ENCODE measurements at places on chromosomes 4 and X. TPM values are rescaled to one million over a fixed set of nuclear protein-coding genes. Genes with fewer than 3 reads are reported as not detected.

DNA sequence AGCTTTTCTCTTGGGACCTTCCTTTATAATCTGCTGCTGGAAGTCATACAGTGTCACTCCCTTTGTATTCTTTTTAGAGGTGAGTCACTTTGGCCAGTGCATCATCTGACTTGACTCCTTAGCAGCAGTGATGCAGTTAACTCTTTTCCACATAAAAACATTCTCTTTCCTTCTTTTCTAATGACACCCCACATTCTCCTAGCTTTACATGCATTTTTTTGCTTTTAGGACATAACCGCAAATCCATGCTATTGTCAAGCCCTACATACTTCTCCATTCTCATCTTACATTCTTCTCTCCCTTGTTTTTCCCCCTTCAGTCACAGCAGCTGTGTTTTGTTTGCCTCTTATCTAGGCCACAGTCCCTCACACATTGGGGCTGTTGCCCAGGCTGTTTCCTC is 55.1 kb downstream of the ZNF330 start:
- DNase-seq, result no peak

DNA sequence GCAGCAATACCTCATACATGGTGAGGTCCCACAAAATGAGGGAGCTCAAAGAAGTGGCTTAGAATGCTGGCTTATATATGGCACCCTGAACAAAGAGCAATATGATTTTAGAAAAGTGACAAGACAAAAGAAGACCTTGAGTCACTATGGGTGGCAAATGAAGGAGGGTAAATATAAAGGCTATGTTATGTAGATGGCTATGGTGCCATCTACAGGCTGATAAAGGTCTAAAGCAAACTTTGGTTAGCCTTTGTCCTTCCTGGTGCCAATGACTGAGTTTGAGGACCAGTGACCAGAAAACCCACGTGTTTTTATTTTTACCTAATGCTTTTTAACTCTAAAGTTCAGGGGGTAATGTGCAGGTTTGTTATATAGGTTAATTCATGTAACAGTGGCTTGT is 151.8 kb downstream of the CCNG2 start:
- no peak for DNase-seq

GRCh38 chr4:71333960-71334359 is 4.9 kb upstream of the SLC4A4 start:
- DNase-seq, result no peak

GRCh38 chr4:127236889-127237288 is 395.9 kb upstream of the INTU start:
- no peak for DNase-seq

DNA sequence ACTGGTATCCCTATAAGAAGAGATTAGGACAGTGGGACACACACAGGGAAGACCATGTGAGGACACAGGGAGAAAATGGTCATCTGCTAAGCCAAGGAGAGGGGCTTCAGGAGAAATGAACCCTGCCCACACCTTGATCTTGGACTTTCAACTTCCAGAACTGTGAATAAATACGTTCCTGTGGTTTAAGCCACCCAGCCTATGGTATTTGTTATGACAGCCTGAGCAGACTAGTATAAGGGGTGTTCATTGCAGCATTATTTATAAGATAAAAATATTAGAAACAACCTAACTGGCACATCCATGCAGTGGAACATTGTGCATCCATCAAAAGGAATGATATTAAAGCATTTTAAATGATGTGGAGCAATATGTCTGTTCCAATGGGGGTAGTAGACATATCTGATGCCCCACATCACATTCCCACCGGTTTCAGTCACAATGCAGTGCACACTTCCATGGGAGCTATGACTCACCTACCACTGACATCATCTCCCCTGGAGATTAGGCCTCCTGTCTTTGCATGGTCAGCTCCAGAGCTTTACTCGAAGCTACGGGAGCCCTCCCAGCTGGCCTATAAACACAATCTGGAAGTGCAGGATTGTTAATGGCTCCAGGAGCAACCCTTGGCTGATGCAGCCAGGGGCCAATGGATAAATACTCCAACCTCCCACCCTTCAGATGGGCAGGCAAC is 38.9 kb upstream of the MAMLD1 start:
- no peak for DNase-seq

SOWAHB gene
- not detected for total RNA-seq

GRCh38 chr4:10081218-10081606 is 35.4 kb downstream of the WDR1 start:
- DNase-seq, result no peak

DNA sequence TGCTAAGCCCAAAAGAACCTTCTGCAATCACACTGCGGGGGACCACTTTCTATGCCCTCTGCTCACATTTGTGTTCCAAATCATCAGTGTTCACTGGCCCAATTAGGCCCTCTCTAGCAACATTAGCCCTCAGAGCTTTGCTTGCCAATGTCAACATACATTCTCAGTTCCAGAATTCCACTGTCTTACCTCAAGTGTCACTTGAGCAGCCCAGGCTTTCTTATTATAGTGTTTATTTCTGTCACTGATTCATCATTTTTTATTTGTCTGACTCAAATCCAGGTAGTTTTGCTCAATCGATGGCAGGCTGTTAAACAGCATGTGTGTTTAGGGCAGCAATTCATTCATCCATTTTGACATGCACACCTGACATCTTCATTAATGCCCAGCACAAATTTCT is 291.2 kb downstream of the TEX13A start:
- DNase-seq, result no peak

- DNase-seq, result no peak
Measured at GRCh38 chrX:77917294-77917933, 6.9 kb downstream of the ATP7A start.

- no peak for DNase-seq
Measured at GRCh38 chrX:1516596-1517104, 20.3 kb downstream of the P2RY8 start.

DOK7 gene
- not detected for total RNA-seq

- DNase-seq, result no peak
Measured at GRCh38 chr4:40275065-40275730, 59.9 kb upstream of the CHRNA9 start.

GRCh38 chr4:21384609-21385008 is 564.0 kb downstream of the KCNIP4 start:
- no peak for DNase-seq

DNA sequence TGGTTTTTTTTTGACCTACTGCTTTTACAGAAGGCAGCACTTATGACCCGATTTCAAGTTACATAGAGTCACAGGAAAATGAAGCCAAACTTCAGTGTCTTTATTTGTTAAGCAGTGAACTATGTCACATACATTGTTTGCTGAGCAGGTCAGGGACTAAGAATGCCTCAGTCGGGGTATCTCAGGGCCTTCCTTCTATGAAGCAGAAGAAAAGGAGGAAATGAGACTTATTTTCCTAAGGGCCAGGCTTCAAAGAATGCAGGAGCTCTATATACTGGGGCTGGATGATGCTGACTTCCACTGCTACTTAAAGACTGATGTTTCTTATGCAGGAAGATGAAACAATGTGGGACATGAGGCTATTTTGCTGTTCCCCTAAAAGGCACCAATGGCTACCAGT is 558.4 kb upstream of the IGFBP7 start:
- DNase-seq, result no peak

- no peak for DNase-seq
Measured at GRCh38 chr4:184274286-184274951, 56.7 kb upstream of the ENPP6 start.

- DNase-seq, result no peak
Measured at GRCh38 chr4:39933671-39934590, 43.8 kb downstream of the PDS5A start.
